ENCODE measurements at places on chromosomes 11 and 22. TPM values are rescaled to one million over a fixed set of nuclear protein-coding genes. Genes with fewer than 3 reads are reported as not detected.

GRCh38 chr11:1087961-1088926 is 13.6 kb downstream of the MUC2 start:
- no peaks in the 10 kb centered on the region for H3K36me3 ChIP-seq
- H3K4me1 ChIP-seq: no peaks in the 10 kb centered on the region
- no peak overlapping the region for H3K4me3 ChIP-seq
- no peaks in the 10 kb centered on the region for H3K27me3 ChIP-seq
- no peak for DNase-seq

DNA sequence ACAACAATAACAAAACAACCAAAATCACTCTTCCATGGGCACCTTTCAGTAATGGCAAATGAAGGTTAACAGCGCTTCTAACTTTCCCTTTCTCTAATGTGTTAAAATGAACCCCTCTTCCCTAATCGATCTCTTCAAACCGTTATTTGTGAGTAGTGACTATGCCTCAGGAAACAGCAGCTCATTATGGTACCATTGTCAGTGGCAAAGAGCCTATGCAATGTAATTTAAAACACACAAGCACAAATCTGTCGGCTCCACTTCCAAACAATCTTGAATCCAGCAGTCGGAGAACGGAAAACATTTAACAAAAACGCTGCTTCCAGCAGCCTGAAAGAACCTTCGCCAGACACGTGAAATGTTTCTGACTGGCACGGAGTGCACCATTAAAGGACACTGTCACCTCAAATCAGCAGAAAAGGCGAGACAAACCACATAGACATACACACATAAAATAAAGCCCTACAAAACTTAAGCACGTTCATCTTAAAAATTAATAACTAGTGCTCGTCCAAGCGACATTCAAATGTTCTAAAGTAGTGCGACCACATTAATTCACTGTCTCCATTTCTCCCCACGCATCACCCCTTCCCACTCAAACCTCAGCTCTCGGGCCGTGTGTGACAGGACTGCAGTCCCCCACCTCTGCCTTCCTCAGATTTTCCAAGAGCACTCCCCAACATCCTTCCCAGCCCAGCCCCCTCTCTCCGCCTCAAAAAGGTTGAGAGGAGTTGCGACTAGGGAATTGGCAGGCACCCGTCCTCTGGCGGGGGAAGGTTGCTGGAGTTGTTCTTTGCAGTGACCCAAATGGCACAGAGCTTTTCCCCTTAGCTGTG is 748 bp downstream of the RAB30 start:
- H3K4me1 ChIP-seq: peaks cover 3% of the 10 kb centered on the region
- H3K4me3 ChIP-seq: peak overlapping the region; percentile 90
- peak; percentile 32 for DNase-seq

DNA sequence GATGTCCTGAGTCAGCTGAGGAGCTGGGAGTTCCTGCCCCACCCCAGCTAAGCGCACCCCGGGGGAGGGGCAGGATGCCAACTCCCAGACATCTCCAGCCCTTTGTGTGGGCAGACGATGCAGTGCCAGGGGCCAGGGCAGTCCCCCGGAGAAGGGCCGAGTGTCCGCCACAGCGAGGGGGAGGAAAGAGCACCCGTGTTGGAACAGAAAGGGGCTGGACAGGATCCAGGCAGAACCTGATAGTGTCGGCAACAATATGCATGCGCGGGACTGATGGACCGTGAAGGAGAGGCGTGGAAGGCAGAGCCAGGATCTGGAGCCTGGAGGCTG is 1434.7 kb downstream of the BRD1 start:
- no peak for DNase-seq
- no peaks in the 10 kb centered on the region for H3K27me3 ChIP-seq
- H3K27ac ChIP-seq: no peak overlapping the region
- no peaks in the 10 kb centered on the region for H3K36me3 ChIP-seq
- no peaks in the 10 kb centered on the region for H3K4me1 ChIP-seq
- no peak overlapping the region for H3K4me3 ChIP-seq

- no peaks in the 10 kb centered on the region for H3K36me3 ChIP-seq
- H3K4me3 ChIP-seq: no peak overlapping the region
- no peak overlapping the region for H3K27ac ChIP-seq
- no peaks in the 10 kb centered on the region for H3K27me3 ChIP-seq
Measured at GRCh38 chr11:83694191-83694910, 408.2 kb upstream of the CCDC90B start.

- DNase-seq: no peak
- peaks cover 11% of the 10 kb centered on the region for H3K36me3 ChIP-seq
- no peaks in the 10 kb centered on the region for H3K27me3 ChIP-seq
Measured at GRCh38 chr22:21766691-21767462, 31.3 kb upstream of the YPEL1 start.

DNA sequence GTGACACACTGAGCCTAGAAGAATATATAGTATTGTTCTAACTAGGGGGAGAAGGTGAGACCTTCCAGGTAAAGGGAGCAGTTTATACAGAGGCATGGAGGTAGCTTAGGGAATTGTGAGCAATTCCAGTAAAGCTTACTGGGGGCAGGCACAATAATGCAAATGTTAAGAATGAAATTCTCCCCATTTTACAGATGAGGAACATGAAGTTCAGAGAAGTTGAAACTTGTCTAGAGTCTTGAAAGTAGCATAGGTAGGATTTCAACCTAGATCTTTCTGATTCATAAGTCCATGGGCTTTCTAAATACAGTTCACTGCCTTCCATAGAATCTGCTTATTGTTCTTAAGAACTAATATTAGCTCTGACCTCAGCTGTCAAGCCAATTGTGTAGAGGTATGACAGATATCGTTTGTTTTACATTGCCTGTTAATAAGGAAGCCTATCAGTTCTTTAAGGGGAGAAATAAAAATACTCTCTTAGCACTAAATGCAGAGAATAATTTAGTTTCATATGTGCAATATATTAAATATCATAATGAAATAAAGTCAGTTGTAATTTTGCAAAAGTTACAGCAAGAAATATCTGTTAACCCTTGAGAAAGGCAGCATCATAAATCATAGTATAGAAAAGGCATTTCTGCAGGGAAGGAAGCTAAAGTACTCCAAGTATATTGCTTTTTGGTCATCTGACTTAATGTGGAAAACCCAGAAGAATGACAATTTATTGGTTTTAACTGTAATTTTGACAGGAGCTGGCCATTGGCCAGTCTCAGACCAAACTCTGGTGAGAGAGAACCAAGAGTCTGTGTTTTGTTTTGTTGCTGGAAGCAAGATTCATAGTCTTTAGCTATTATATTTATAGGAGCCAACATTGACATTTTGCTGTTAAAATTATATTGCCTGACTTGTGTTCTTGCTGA is 181.8 kb downstream of the UVRAG start:
- H3K36me3 ChIP-seq: no peaks in the 10 kb centered on the region
- H3K27me3 ChIP-seq: no peaks in the 10 kb centered on the region
- H3K4me3 ChIP-seq: no peak overlapping the region
- no peak overlapping the region for H3K27ac ChIP-seq
- H3K4me1 ChIP-seq: no peaks in the 10 kb centered on the region

DNA sequence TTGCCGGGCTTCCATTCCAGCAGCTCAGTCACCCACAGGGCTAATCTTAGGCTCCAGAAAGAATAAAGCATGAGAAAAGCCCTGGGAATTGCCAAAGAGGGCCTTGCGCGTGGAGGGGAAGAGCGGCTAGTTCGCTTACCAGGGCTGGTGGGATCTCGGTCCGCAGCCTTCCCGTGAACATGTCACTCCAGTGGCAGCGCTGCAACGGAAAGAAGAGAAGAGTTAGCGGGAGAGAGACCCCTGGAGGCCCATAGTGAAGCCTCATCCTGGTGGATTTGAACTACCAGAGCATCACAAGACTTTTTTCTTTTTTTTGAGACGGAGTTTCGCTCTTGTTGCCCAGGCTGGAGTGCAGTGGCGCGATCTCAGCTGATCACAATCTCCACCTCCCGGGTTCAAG is 18.0 kb downstream of the RANGAP1 start:
- H3K4me1 ChIP-seq: no peaks in the 10 kb centered on the region
- no peaks in the 10 kb centered on the region for H3K36me3 ChIP-seq
- DNase-seq: no peak
- no peaks in the 10 kb centered on the region for H3K27me3 ChIP-seq
- H3K4me3 ChIP-seq: no peak overlapping the region
- H3K27ac ChIP-seq: no peak overlapping the region

DNA sequence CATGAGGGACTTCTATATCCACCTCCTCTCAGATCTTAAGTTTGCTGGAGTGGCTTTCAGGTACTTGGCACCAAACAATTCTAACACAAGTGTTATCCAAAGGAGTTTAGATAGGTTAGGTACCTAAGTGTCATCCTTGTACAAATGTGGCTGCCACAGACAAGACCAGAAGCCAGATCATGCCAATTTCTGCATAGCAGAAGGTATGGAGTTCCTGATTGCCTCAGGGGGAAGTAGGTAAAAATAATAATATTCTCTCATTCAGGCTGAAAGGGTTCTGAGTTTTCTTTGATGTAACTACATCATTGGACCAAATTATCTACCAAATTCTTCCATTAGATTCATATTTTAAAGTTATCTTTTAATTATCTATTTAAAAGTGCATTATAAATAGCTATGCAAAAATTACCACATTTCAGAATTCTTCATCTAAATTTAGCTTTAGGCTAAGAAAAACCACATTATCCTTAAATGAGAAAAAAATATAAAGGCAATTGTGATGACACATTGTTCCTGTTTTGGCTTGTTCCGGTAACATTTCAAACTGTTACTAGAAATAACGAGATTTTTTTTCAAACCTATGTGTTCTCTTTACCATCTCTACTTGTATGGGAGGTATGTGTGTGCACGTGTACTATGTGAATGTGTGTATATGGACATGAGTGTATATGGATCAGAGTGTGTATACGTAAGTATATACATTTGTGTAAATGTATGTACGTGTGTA is 66.2 kb upstream of the POU2AF2 start:
- no peak overlapping the region for H3K4me3 ChIP-seq
- no peaks in the 10 kb centered on the region for H3K4me1 ChIP-seq
- no peaks in the 10 kb centered on the region for H3K36me3 ChIP-seq
- DNase-seq: no peak

Gene FOLR2
- total RNA-seq: 0.87 TPM

Gene FXYD2
- total RNA-seq: 1.8 TPM

All from prostate gland (tissue), 2 donors.